ENCODE measurements at places on chromosomes 12 and 14. TPM values are rescaled to one million over a fixed set of nuclear protein-coding genes. Genes with fewer than 3 reads are reported as not detected.

The NOVA1 gene
- total RNA-seq, result 5.2 TPM

The MGAT4C gene
- total RNA-seq, result 0.08 TPM

The ANP32D gene
- total RNA-seq, result not detected

The ADCY4 gene
- total RNA-seq, result not detected

The KLHL33 gene
- not detected for total RNA-seq

The C12orf54 gene
- total RNA-seq, result not detected

The OR6S1 gene
- total RNA-seq, result not detected

The ABCC9 gene
- total RNA-seq, result not detected

The SLC22A17 gene
- total RNA-seq, result 7.9 TPM

The SAMD15 gene
- 2.3 TPM for total RNA-seq

The STXBP6 gene
- 1.9 TPM for total RNA-seq

The KIF26A gene
- total RNA-seq, result 3.1 TPM

The KRT83 gene
- total RNA-seq, result 4.1 TPM

The ESR2 gene
- total RNA-seq, result 0.04 TPM

The POLE2 gene
- total RNA-seq, result 15.2 TPM

The ADAM21 gene
- not detected for total RNA-seq

The DCN gene
- not detected for total RNA-seq

The ITGB7 gene
- total RNA-seq, result 0.31 TPM

The NYNRIN gene
- total RNA-seq, result 0.40 TPM

The PLA2G1B gene
- total RNA-seq, result not detected

The DHRS2 gene
- 8.3 TPM for total RNA-seq

The DDN gene
- 0.69 TPM for total RNA-seq

The SERPINA5 gene
- total RNA-seq, result not detected

The SERPINA3 gene
- total RNA-seq, result 5.9 TPM

The OSGEP gene
- total RNA-seq, result 26.2 TPM

The SIX4 gene
- total RNA-seq, result 4.6 TPM

The DNAL1 gene
- 9.2 TPM for total RNA-seq

The C14orf132 gene
- total RNA-seq, result 5.3 TPM

The TSHR gene
- total RNA-seq, result not detected

The BDKRB1 gene
- total RNA-seq, result 0.58 TPM

The C1S gene
- total RNA-seq, result 51.4 TPM

The CLBA1 gene
- 15.9 TPM for total RNA-seq
